ENCODE measurements at places on chromosomes 2 and 18.

DNA sequence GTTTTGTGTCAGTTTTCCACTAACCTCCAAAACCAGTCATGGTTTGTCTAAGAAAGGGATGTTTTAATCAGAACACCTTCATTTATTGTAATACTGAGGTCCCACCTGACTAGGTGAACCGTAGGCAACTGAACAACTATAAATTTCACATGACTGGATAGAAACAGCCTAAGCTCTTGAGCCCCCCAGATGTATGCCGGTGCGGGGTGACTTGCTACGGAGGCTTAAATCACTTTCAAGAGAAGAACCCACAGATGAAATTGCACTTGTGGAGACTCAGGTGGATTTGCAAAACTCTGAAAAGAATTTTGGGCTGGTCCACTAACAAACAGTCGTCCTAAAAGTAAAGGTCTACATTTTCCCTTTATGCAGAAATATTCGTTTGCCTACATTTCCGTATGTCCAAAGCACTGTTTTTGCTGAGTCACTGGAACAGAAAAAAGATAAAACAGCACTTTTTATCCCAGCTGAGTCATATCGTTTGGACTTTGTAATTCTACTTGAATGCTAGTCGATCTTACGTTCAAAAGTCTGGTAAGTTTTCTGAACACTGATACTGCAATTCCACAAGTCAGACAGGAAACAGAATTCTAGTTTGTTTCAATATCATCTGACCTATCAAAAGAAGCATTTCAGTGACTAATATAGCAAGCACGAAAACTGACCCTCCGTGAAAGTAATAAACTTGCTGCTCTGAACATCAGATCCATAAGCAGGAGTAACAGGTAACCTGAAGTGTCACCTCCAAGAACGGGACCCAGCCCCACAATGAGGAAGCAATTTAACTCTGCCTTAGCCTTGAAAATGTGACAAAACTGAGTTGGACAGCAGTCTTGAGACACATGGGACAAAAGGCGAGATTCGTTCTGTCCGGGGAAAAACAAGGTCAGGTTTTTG, 18.1 kb downstream of the ZNF516 start:
- DNase-seq = no peak

- DNase-seq = peak; percentile 87
Measured at GRCh38 chr2:241803387-241804325, 5.3 kb upstream of the NEU4 start.

GRCh38 chr2:24721470-24721869, 71.7 kb downstream of the PTRHD1 start:
- peak; percentile 6 for DNase-seq

DNA sequence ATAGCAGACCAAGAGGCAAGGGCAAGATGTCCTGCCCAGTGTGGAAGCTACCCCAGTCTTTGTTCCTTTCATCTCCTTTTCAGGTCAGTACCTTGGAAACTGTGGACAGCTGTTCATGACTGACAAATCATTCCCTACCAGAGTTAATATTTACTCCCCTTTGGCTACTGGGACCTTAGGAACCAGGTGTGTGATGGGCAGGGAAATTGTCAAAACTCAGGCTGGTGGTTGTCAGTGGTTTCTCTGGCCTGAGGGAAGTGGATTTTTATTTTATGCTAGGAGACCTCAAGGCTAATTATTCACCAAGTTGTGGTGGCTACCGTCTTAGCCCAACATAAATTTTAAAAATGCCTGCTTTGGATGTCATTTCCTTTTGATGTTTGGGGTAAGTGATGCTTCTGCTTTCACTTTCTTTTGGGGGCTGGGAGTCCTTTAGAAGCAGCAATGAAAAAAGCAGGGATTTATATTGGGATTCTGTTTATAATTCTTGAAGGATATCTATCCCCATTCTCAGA, 119.3 kb downstream of the SETBP1 start:
- DNase-seq = peak; percentile 42

DNA sequence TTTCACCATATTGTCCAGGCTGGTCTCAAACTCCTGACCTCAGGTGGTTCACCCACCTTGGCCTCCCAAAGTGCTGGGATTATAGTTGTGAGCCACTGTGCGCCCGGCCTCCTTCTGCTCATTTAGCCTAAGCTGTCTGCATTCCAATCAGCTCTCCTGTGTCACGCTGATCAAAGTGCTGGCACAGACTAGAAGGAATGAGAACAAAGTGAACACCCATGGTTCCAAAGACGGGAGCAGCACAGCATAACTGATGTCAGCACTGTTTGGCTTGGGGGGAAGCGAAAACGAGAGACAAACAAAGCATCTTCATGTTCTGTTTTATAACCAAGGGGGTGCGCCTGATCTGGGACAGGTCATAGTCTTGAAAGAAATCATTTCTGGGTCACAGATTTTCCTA, 43.3 kb downstream of the DIPK1C start:
- no peak for DNase-seq

- DNase-seq = no peak
Measured at GRCh38 chr18:52228166-52228565, 111.8 kb upstream of the DCC start.

- DNase-seq = no peak
Measured at GRCh38 chr2:113876503-113877387, 13.1 kb upstream of the ACTR3 start.

DNA sequence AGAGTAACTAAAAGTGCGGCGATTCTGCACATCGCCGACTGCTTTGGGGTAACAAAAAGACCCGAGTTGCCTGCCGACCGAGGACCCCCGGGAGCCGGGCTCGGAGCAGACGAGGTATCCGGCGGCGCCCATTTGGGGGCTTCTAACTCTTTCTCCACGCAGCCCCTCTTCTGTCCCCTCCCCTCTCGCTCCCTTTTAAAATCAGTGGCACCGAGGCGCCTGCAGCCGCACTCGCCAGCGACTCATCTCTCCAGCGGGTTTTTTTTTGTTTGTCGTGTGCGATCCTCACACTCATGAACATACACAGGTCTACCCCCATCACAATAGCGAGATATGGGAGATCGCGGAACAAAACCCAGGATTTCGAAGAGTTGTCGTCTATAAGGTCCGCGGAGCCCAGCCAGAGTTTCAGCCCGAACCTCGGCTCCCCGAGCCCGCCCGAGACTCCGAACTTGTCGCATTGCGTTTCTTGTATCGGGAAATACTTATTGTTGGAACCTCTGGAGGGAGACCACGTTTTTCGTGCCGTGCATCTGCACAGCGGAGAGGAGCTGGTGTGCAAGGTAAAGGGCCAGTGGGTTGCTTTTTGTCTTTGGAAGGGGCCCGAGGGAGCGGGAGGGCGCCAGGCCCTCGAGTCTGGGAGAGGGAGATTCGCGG, 1.4 kb downstream of the TRIB2 start:
- DNase-seq = peak; percentile 47

DNA sequence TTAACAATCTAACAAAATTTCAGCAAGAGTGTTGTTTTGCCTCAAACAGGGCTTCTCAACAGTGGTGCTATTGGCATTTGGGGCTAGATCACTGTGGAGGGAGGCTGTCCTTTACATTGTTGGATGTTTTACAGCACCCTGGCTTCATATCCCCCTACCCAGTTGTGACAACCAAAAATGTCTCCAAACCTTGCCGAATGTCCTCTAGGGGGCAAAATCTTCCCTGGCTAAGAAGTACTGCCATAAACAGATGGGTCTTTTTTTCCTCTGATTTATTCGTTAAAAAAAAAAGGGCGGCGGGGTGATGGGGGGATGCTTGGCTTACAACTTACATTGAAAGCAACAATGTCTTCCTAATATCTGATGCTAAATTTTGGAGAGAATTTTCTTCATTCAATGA, 207.6 kb upstream of the CCDC150 start:
- DNase-seq = no peak

- DNase-seq = no peak
Measured at GRCh38 chr2:227818675-227819397, 5.2 kb downstream of the CCL20 start.

- DNase-seq = peak; percentile 54
Measured at GRCh38 chr2:136381722-136382633, 264.0 kb upstream of the CXCR4 start.

- DNase-seq = no peak
Measured at GRCh38 chr2:177625744-177626650, 233.4 kb downstream of the AGPS start.

DNA sequence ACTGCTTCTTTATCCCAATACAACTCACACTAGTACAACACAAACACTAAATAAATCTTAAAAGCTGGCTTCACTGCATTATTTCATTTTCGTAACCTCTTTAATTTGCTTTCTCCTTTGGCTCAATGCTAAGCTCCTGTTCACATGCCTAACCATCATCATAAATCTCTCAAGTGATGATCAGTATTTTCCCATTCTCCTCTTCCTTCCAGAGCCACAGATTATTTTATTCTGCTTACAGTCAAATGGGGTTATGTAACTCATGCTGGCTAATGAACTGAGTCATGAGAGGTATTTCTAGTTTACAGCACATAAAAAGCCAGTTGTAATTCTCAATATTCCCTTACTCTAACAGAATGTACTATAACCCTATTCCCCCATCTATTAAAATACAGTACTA, 350.4 kb upstream of the ZC3H15 start:
- DNase-seq = no peak

DNA sequence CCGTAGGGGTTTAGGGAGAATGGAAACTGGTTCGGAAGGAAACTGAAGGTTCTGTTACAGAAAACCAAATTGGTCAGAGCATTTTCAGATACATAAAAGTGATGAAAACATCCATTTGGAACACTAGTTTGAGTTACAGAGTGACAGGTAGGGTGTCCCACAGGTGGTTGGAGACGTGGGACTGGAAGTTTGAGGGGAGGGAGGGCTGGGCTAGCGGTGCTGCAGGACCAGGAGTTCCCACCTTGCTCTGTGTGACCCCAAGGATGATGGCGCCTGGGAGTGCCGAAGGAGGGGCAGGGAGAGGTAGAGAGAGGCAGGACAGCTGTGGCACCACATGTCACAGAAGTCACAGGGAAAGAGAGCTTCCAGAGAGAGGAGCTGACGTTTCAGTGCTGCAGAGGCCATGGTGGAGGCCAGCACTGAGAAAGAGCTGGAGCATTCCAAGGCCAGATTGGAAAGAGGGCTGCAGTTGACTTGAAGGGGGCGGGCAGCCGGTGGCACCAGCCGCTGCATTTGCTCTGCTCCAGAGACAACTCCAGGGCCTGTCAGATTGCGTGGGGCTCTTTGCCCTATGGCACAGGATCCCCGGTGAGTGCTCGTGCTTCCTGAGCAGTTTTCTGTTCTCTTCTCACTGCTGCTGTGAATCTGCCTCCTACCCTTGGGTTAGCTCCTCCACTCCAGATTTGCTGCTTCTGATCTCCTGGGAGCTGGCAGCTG, 56.2 kb upstream of the FOSL2 start:
- DNase-seq = no peak

GRCh38 chr2:26384183-26384582, 17.5 kb upstream of the DRC1 start:
- DNase-seq = no peak

- DNase-seq = no peak
Measured at GRCh38 chr2:97708608-97709007, 4.8 kb upstream of the ZAP70 start.

DNA sequence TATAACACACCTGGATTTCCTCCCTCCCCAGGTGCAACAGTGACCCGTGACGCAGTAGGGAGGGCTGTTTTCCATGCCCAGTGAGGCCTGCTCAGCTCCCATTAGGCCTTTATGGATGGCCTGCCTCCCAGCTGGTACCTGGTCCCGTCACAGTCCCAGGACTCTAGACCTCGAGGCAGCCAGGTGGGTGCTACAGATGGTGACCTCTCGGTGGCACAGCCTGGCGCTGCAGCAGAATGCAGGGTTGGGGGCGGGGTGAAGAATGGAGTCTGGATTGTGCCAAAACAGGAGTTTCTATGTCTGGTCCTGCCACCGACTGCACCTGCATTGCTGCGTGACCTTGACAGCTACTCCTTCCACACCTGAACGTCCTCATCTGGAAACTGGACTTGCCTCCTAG, 18.0 kb upstream of the YWHAQ start:
- no peak for DNase-seq

- peak; percentile 47 for DNase-seq
Measured at GRCh38 chr2:169141713-169142352, 72.5 kb downstream of the DHRS9 start.

- DNase-seq = peak; percentile 54
Measured at GRCh38 chr2:134207589-134208209, 46.2 kb upstream of the MGAT5 start.

DNA sequence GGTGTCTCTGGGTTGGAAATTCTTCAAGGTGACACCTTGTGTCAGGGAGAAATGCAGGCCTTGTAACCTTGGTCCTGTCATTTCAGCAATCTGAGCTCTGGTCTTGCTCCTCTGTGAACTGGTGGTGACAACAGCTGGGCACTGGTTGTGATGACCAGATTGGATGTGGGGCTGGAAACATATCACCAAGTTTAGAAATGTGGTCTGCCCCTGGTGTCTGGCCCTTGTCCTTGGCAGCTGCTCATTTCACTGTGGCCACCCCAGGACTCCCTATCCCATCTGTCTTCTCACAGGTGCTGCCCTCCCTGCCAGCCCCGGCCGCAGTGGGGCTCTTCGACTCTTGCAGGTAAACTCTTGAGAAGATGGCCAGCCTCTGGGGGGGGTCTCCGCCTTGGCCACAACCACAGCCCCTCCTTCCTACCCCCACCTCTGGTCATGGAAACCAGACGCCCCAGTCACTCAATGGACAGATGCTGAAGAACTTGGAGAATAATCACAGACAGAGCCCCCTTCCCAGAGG, 20.7 kb downstream of the SIX3 start:
- no peak for DNase-seq

GRCh38 chr2:76008001-76008702, 297.4 kb upstream of the GCFC2 start:
- no peak for DNase-seq

- no peak for DNase-seq
Measured at GRCh38 chr2:191917967-191918651, 71.2 kb upstream of the CAVIN2 start.

DNA sequence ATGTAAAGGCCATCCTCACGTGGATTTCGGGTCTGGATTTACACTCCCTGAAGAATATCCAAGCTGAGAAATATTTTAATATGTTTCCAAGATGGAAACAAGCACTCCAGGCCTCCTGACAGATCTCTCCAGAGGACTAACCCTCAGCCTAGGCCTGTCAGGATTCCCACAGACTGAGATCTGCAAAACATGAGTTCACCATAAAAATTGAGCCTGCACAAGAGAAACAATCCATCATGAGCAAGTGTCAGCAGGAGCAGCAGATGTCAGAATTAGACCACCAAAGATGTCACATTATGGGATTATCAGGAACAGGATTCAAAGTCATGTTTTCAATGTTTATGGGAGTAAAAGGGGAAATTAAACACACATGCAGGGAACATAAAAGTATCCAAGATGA, 191.3 kb downstream of the TFCP2L1 start:
- no peak for DNase-seq

DNA sequence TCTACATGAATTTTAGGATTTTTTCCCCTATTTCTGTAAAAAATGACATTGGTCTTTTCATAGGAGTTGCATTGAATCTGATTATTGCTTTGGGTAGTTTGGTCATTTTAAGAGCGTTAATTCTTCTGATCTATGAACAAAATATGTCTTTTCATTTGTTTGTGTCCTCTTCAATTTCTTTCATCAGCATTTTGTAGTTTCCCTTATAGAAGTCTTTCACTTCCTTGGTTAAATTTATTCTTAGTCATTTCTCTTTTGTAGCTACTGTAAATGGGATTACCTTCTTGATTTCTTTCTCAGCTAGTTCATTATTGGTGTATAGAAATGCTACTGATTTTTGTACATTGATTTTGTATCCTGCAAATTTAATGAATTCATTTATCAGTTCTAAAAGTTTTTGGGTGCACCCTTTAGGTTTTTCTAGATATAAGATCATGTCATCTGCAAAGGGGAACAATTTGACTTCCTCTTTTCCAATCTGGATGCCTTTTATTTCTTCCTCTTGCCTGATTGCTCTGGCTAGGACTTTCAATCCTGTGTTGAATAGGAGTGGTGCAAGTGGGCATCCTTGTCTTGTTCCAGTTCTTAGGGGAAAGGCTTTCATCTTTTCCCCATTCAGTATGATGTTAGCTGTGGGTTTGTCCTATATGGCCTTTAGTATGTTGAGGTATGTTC, 36.6 kb upstream of the AAK1 start:
- no peak for DNase-seq

Data from GM20000 (cell line).